Heart right ventricle (tissue), 16 donors: ENCODE measurements at places on chromosomes 6 and 20. TPM values are rescaled to one million over a fixed set of nuclear protein-coding genes. Genes with fewer than 3 reads are reported as not detected.

Gene SAPCD1
- total RNA-seq: not detected

Gene GABBR1
- 14.6 TPM for total RNA-seq

Gene ZKSCAN4
- total RNA-seq: 2.7 TPM

Gene IBTK
- 38.2 TPM for total RNA-seq

GRCh38 chr20:15814911-15815310 is 758.3 kb downstream of the KIF16B start:
- H3K27me3 ChIP-seq: no peaks in the 10 kb centered on the region
- no peaks in the 10 kb centered on the region for H3K4me1 ChIP-seq
- H3K27ac ChIP-seq: no peak overlapping the region
- no peaks in the 10 kb centered on the region for H3K36me3 ChIP-seq

DNA sequence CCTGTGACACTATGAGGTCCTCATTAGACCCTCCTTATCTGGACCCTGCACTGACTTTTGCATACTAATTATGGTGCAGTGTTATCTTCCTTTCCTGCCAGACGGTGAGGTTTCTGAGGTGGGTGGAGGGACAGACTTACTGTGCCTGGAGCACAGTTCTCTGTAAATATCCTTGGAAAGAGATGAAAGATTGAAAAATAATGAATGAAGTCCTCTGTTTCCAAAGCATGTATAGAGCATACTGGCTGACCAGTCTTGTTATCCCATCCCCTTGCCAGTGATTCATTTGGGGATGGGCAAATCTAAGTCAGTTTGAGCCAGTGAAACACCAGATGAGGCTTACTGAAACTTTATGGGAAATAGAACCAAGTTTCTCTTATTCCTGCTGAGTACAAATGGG is 152.6 kb upstream of the HDDC2 start:
- H3K4me1 ChIP-seq: no peaks in the 10 kb centered on the region
- DNase-seq: no peak
- H3K27me3 ChIP-seq: no peaks in the 10 kb centered on the region

DNA sequence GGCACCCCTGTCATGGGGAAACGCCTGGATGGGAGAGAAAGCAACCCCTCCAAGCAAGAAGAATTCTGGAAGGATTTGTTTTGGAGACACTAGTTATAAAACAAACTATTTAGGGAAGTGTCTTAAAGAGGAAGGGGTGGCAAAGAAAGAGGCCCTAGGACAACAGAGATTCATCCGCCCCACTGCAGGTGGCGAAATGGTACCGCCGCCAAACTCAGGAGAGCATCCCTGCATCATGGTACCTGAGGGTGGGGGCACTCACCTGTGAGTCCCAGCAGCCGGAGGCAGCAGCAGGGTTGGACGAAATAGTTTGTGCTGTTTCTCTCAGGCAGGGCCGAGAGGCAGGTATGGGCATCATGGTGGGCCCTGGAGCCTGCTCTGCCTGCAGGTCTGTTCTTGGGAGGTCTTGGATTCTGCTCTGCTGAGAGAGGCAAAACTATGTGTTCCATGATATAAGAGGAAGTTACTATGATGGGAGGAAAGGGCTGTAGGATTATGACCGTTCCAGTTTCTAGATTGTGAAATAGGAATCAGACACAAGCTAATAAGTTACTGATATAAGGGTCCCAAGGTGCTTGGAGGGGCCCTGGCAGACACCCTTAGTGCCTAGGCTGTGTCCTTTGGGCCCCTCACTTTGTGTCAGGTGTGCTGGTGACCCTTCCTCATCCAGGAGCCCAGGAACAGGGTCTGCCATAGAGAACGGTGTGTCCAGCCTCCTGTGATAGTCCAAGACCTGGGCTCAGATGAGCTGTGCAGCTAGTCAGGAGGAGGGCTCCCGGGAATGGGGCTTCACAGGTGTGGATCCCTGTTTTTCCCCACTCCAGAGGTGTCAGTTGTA is 20.4 kb downstream of the SIRPD start:
- H3K27me3 ChIP-seq: no peaks in the 10 kb centered on the region
- H3K36me3 ChIP-seq: no peaks in the 10 kb centered on the region
- H3K4me1 ChIP-seq: no peaks in the 10 kb centered on the region
- no peak for DNase-seq
- no peak overlapping the region for H3K4me3 ChIP-seq

DNA sequence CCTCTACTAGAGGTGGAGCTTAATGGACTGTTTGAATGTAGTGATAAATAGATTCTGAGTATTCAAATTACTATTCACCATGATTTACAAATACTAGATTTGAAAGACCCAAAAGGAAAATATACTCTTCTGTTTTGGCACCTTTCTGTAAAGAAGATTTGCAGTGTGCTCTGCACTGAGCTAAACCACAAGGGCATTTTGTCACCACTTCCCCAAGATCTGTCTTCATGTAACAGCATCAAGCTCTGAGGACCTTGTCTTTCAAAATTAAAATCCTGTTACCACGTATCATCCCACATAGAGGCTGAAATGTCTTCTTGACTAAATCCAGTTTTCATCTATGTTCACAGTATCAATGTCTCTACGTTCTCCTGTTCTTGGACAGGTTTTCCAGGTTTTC is 3.3 kb upstream of the PGK2 start:
- no peaks in the 10 kb centered on the region for H3K36me3 ChIP-seq
- no peaks in the 10 kb centered on the region for H3K4me1 ChIP-seq
- no peak for DNase-seq
- no peak overlapping the region for H3K27ac ChIP-seq
- no peaks in the 10 kb centered on the region for H3K27me3 ChIP-seq
- no peak overlapping the region for H3K4me3 ChIP-seq

- peaks cover 5% of the 10 kb centered on the region for H3K27me3 ChIP-seq
- H3K27ac ChIP-seq: no peak overlapping the region
- peaks cover 4% of the 10 kb centered on the region for H3K4me1 ChIP-seq
- no peak overlapping the region for H3K4me3 ChIP-seq
- H3K36me3 ChIP-seq: no peaks in the 10 kb centered on the region
Measured at GRCh38 chr6:46174904-46175303, 4.1 kb upstream of the ENPP5 start.

- no peak overlapping the region for H3K27ac ChIP-seq
- no peaks in the 10 kb centered on the region for H3K4me1 ChIP-seq
- no peaks in the 10 kb centered on the region for H3K36me3 ChIP-seq
- H3K27me3 ChIP-seq: no peaks in the 10 kb centered on the region
- no peak overlapping the region for H3K4me3 ChIP-seq
- no peak for DNase-seq
Measured at GRCh38 chr20:12466915-12467314, 541.9 kb upstream of the SPTLC3 start.

GRCh38 chr20:57819691-57820380 is 110.0 kb upstream of the PMEPA1 start:
- H3K4me3 ChIP-seq: no peak overlapping the region
- no peaks in the 10 kb centered on the region for H3K36me3 ChIP-seq
- H3K27ac ChIP-seq: no peak overlapping the region
- H3K27me3 ChIP-seq: peaks cover 6% of the 10 kb centered on the region

DNA sequence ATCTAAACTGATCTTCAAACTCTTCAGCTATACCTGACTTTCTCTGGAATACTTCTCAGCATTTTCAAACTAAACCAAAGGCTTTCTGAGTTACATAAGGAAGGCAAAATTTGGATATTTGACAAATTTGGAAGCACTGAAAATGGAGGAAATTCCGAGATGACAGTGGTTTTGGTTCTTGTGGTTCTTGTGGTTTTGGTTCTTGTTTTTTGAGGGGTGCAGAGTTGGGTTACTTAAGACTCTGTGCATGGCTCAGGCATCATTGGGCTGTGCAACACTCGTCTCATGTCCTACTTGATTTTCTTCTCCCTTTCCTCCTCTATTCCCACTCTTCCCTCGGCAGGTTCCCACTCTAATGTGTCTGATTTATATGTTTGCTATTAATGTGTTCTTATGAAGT is 78.0 kb downstream of the SLC22A3 start:
- DNase-seq: no peak
- H3K27me3 ChIP-seq: no peaks in the 10 kb centered on the region
- H3K36me3 ChIP-seq: no peaks in the 10 kb centered on the region
- H3K27ac ChIP-seq: no peak overlapping the region
